ENCODE measurements at places on chromosomes 6 and 20. TPM values are rescaled to one million over a fixed set of nuclear protein-coding genes. Genes with fewer than 3 reads are reported as not detected.

DNA sequence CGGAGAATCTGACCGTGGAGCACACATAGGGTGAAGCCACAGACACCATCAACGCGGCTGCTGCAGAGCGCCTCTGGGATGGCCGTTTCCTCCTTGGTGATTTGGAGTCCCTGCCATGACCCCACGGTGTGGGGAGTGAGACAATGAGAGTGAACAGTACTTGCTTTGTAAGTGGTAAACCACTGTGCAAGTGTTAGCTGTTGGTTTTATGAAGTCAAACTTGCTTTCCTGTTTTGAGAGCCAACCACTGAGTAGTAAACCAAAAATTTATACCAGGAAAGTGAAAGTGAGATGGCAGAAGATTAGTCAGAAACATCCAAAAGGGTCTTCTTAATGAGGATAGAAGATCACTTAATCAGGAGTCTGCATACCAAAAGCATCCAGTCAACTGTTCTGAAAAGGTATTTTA lies 160.7 kb downstream of the FOXC1 start:
- no peak for DNase-seq

The CCN5 gene
- 44.8 TPM for total RNA-seq

- DNase-seq, result no peak
These were observed 1217.2 kb upstream of the GJE1 start for GRCh38 chr6:140915551-140915950.

DNA sequence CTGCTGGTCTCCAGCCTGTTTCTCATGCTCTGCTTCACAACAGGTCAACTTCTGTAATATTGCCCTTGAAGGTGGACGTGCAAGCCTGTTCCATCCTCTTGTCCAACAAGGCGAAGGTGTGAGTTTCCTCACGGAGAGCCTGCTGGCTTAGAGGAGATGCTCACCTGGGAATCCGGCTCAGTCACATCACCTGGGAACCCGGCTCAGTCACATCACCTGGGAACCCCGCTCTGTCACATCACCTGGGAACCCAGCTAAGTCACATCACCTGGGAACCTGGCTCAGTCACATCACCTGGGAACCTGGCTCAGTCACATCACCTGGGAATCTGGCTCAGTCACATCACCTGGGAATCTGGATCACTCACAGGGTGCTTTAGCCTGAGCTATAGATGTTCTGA lies 230.1 kb downstream of the ERMARD start:
- DNase-seq, result no peak

DNA sequence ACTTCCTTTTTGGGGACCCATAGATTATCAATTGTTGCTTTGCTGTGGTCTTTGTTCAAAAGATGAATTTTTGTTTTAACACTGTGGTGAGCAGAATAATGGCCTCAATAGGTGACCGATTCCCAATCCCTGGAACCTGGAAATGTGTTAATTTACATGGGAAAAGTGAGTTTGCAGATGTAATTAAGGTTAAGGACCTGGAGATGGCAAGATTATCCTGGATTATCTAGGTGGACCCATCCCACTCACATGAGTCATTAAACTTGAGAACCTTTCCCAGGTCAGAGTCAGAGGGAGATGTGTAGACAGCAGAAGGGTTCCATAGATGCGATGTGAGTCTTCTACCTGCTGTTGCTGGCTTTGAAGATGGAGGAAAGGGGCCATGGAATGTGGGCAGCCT lies 36.2 kb upstream of the HBS1L start:
- no peak for DNase-seq

GRCh38 chr6:51951924-51952323 lies 135.5 kb downstream of the PKHD1 start:
- DNase-seq, result no peak

DNA sequence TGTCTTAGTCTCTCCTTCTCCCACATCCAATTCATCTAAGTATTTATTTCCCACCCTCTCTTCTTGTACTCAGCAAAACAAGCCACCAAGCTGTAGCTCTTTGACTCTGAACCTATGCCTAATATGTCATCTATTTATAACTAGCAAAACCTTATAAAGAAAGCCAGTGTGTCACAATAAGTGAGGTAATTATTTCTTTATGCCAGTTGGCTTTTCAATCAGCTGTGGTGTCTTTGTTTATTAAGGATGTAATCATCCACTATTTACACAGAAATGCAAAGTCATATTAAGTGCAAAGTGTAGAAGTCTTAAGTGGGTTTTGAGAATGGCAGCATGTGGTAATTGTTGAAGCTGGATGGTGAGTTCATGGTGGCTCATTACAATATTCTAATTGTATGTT lies 215.2 kb upstream of the HTR1E start:
- DNase-seq, result no peak

GRCh38 chr6:40391851-40392517 lies 195.2 kb downstream of the LRFN2 start:
- DNase-seq, result no peak

The UST gene
- total RNA-seq, result 8.6 TPM

- DNase-seq, result no peak
These were observed 579.1 kb downstream of the DOK5 start for GRCh38 chr20:55054453-55054852.

- DNase-seq, result no peak
These were observed 28.2 kb upstream of the ECI2 start for GRCh38 chr6:4163408-4164116.

The PSORS1C2 gene
- total RNA-seq, result not detected

The EBF4 gene
- total RNA-seq, result 15.8 TPM

DNA sequence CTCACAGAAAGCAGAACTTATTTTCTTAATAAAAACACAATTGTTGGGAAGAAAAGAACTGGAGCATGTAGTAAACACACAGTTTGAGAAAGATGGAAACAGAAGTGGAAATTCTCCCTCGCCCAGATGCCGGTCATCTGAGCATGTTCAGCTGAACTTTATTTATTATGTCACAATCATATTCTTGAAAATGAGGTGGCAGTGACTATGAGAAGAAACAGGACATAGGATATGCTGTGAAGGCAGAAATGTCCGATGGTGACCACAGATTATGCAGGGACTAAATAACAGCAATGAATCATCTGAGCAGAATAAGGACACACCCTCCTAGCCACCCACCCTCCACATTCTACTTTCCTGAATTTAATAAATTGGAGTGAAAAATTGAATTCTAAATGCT lies 425.3 kb upstream of the NOX3 start:
- no peak for DNase-seq

The TRIM40 gene
- total RNA-seq, result not detected

The TTLL9 gene
- total RNA-seq, result 8.9 TPM

The FNDC1 gene
- total RNA-seq, result 8.6 TPM

- DNase-seq, result no peak
These were observed 59.1 kb downstream of the ADGRF1 start for GRCh38 chr6:46983007-46983411.

The PLAGL1 gene
- total RNA-seq, result 30.1 TPM

The HLA-DMA gene
- 76.8 TPM for total RNA-seq

The KIF16B gene
- 20.3 TPM for total RNA-seq

DNA sequence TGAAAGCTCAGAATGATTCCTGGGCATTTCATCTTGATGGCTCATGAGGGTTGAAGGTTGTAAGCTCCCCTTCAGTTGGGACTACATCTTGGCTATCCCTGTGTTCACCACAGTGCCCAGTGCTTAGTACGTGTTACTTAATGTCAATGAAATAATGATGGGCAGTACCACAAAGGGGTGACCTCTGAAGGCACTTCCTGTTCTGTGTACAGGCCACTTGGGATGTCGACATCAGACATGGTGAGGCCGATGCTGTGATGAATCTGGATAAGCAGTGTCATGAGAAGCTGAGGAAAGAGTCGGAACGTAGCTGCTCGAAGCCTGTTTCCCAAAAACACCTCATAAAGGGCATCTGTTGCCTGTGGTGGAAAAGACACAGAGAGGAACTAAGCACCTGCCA lies 27.6 kb upstream of the RBL1 start:
- peak; percentile 1 for DNase-seq

DNA sequence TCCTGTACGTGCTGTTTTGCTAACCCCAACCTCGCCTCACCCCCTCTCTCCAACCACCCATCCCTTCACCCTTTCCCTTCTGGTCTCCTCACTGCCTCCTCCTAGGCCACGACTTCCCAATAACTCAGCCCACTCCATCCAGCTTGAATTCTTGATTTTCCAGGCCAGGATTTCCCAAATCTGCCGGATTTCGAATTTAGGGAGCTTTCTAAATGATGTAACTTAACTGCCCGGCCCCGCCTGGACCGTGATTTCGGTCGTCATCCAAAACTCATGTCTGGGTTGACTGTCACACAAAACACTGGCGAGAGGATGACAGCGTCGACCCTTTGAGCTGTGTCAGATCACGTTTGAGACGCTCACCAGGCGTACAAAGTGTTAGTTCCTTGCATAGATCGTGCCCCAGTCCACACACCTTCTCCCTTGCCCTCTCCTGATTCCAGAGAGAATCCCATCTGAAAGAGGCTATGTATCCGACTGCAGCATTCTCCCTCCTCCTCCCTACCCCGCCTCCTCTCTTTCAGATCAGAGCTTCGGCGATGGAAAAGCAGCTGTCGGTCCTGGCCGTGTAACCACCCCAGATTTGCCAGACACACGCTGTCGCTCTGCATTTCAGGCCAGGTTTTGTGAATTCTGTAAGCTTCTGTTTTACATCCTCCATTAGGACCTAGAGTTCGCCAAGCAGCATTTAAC lies 168.2 kb downstream of the GPX5 start:
- DNase-seq, result peak; percentile 48

DNA sequence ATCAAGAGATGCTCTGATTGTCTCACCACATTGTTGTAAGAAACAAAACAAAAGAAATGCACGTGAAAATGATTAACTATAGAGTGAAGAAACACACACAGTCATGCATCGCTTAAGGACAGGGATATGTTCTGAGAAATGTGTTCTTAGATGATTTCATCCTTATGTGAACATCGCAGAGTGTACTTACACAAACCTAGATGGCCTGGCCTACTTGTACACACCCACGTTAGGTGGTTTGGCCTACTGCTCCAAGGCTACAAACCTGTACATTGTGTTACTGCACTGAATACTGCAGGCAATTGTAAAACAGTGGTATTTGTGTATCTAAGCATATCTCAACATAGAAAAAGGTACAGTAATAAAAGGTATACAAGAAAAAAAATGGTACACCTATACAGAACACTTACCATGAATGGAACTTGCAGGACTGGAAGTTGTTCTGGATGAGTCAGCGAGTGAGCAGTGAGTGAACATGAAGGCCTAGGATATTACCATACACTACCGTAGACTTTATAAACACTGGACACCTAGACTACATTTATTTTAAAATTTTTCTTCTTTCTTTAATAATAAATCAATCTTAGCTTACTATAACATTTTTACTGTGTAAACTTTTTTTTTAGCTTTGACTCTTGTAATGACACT lies 48.6 kb downstream of the FKBP5 start:
- DNase-seq, result no peak

- DNase-seq, result no peak
These were observed 830.4 kb downstream of the GRIK2 start for GRCh38 chr6:102223942-102224341.

GRCh38 chr6:26055719-26056582 lies 31.3 kb upstream of the HFE start:
- DNase-seq, result peak; percentile 97

DNA sequence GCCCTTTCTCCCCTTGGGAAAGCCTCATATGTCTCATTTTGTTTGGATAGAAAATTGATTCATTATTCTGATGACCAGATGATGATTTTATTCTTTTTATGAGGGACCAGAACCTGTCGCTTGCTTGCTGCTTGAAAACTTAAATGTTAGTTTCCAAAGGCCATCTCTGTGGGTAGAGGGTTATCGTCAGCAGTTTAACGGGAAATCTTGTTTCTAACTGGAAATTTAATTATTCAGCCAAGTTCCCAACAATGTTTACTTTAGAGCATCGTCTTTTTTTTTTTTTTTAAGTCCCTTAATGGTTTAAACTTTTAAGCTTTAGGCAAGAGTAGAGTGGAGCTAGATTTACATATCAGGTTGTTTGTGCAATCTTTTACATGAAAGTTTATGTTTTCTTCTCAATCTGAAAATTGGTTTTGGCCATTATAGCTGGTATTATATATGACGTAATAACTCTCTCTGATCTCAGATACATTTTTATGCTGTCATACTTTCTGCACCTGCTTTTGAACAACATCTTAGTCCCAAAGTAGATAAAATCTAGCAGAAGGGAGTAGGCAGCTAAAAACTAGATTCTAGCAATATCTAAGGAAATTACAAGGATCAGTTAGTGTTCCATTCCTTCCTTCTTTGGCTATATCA lies 93.9 kb downstream of the FOXO3 start:
- peak; percentile 62 for DNase-seq

The NKAIN2 gene
- 4.4 TPM for total RNA-seq

The PNISR gene
- 354 TPM for total RNA-seq

The ADGRF5 gene
- 206 TPM for total RNA-seq

GRCh38 chr6:43295456-43295855 lies 2.6 kb upstream of the SLC22A7 start:
- no peak for DNase-seq

DNA sequence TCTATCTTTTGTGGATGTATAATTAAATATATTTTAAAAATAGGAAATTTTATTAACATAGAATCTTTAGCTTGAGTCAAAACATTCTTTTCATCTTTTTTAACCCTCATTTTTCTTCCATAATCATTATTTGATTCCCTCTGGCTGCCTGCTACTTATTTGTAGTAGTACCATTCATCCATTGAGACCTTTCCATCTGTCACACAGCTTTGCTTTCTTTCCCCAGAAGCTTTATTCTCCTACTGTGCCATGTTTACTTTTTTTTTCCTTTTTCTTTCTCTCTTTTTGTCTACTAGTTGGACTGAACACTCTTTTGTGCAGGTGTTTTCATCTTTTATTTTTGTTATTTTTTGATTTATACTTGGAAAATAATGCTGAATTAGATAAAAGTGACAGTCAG lies 522.6 kb upstream of the MMS22L start:
- DNase-seq, result no peak

The MCCD1 gene
- not detected for total RNA-seq

DNA sequence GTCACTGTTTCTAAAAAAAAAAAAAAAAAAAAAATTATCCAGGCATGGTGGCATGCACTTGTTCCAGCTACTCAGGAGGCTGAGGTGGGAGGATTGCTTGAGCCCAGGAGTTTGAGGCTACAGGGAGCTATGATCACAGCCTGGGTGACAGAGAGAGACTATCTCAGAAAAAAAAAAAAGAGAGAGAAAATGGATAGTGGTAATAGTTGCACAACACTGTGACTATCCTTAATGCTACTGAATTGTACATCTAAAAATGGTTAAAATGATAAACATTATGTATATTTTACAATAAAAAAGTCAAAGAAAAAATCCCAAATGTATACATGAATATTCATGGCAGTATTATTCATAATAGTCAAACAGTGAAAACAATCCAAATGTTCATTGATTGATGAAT lies 23.0 kb downstream of the FERMT1 start:
- no peak for DNase-seq

Measured in lung (tissue), 17 donors.